HepG2 (cell line): ENCODE measurements at places on chromosomes 12 and 14. TPM values are rescaled to one million over a fixed set of nuclear protein-coding genes. Genes with fewer than 3 reads are reported as not detected.

Gene GPX2
- polyA plus RNA-seq, result 417 and 526 TPM in 2 replicates

Gene TPPP2
- 1.7 and 4.2 TPM in 2 replicates for polyA plus RNA-seq

Gene CCDC184
- not detected in 2 replicates for polyA plus RNA-seq

Gene TROAP
- 14.8 and 22.5 TPM in 2 replicates for polyA plus RNA-seq

Gene GDF3
- not detected in 2 replicates for polyA plus RNA-seq

Gene ZCRB1
- 35.9 and 43.5 TPM in 2 replicates for polyA plus RNA-seq

Gene ARMH4
- 0.04 and 0.18 TPM in 2 replicates for polyA plus RNA-seq

Gene PRB2
- not detected in 2 replicates for polyA plus RNA-seq

Gene EID3
- 0.38 and 0.56 TPM in 2 replicates for polyA plus RNA-seq

Gene LTB4R
- polyA plus RNA-seq, result 8.2 and 12.4 TPM in 2 replicates

Gene CLEC6A
- not detected in 2 replicates for polyA plus RNA-seq
